ENCODE measurements at places on chromosomes 1 and 21.

- DNase-seq = no peak
Observed at GRCh38 chr1:7013833-7014639, 228.8 kb downstream of the CAMTA1 start.

- no peak for DNase-seq
Observed at GRCh38 chr1:57824535-57824934, 400.7 kb upstream of the DAB1 start.

GRCh38 chr1:238664139-238664538, 722.2 kb upstream of the CHRM3 start:
- DNase-seq = no peak

DNA sequence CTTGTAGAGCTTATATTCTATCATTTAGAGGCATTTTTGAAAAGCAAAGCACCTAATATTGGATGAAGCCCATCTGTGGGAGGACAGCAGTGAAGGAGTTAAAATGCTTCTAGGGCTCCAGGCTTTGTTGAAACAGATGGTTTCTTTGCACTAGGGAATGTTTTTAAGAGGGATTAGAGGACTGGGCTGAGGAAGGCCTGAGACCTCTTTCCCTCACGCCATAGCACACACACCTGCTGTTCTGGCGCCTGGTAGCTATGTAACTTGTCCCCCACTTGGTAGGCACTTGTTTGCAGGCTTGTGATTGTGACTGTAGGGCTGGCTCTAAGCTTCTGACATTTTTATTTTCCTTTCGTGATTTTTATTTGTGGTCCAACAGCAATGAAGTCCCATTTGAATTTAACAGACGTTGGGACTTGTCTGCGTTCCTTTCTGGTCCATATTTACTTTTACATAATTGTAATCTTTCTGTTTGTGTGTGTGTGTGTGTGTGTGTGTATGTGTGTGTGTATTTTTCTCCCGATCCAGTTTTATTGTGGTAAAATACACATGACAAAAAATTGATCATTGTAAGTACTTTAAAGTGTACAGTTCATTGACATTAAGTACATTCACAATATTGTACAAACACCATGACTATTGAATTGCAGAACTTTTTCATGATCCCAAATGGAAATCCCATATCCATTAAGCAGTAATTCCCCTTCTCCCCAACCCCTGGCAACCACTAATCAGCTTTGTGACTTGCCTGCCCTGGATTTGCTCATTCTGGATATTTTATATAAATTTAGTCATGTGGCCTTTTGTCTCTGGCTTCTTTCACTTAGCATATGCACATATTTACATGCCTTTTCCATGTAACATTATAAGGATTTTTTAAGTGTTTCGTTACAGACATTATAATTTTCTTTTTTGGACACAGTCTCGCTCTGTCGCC, 33.5 kb upstream of the MACF1 start:
- no peak for DNase-seq

DNA sequence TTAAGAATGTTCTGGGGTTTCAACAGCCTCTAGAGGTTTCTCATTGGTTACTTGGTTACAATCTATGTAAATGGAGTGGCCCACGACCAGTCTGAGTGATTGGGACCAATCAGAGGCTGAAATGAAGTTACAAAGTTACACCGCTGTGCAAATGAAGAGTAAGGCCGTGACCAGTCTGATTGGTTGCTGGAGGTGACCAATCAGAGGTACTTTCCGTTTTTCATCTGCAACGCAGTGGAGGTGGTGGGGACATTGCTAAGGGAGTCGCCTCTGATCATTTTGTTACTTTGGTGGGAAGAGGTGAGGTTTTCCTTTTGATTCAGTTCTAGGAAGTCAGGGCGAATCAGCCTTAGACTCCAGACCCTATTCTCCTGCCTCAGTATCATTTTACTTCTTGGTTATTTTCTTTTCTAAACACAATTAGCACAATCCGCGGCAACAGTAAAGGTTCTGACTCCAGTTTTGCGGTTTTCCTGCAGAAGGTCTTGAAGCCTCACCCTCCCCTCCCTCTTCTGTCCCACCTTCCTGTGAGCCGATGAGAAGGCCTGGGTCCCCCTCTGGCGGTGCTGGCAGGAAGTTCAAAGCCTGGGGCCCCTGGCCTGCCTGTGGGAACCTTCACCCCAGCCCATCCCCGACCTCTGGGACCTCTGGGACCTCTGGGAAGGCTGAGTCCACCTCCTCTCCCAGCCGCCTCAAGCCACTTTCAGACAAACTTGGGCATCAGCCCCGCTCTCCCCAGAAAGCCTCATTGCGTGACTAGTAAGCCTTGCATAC, 38.7 kb upstream of the TTC34 start:
- DNase-seq = peak; percentile 72

DNA sequence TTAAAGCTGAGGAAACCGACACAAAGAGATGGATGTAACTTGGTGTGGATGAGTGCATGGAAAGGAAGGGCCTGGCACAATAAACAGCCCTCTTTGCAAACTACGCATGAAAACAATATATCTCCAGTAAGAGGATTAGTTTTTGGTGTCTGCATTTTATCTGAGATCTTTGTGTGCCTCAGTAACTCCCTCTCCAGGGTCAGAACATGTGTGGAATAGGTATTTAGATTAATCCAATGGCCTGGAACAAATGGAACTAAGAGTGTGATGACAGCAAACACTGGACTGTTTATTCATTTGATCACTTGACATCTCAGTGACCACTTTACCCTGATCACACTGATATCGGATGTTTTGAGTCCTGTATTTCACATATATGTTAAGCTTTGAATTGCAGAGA, 45.3 kb downstream of the AKNAD1 start:
- no peak for DNase-seq

DNA sequence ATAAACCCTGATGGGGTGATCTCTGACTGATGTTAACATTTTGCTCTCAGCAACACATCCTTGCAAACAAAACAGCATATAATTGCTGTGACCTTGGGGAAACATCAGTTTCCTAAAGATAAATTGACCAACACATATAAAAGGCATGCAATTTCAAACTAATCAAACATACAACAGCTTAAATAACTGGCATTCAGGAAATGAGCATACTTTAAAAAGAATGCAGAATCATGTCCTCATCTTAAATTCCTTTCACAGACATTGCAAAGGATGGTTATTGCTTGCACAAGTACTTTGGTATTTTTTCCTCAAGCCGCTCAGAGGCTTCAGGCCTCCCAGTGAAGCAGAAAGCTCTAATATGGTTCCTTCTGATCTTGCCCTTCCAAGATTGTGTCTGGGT, 53.4 kb upstream of the RGS18 start:
- DNase-seq = no peak

DNA sequence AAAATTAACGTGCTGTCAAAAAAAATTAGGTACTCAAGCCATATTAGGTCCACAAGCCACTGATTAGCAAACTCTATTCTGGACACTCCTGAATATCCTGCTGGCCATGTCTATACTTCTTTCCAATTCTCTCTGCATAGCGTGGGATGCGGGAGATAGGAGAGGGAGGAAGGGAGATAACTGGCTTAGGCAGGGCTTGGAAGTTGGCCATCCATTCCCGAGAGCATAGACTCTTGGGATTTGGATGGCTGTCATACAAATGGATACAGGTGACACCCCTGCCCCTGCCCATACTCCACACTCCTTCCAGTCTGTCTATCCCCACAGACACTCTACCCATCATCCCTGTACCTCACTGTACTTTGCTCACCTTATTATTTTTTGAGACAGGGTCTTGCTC, 2.3 kb upstream of the PRELP start:
- no peak for DNase-seq

DNA sequence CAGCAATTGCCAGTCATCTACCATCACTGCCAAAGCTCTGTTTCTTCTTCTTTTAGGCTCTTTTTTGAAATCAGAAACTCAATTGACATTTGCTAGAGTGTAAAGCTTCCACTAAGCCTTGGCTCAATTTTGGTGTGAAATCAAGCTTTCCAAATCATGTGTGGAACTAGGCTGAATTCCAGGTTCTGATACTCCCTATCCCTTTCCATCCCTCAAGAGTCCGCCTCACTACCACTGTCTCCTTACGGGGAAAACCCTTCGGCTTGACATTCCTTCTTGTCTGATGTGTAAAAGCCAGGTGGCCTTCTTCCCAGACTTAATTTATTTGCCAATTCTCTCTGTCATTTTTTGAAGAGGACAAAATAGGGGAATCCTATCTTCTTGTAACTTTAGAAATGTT, 47.2 kb upstream of the PRMT6 start:
- no peak for DNase-seq

GRCh38 chr1:7585216-7585907, 185.7 kb upstream of the VAMP3 start:
- DNase-seq = peak; percentile 26

GRCh38 chr1:2466958-2467554, 9.0 kb upstream of the PLCH2 start:
- DNase-seq = no peak

DNA sequence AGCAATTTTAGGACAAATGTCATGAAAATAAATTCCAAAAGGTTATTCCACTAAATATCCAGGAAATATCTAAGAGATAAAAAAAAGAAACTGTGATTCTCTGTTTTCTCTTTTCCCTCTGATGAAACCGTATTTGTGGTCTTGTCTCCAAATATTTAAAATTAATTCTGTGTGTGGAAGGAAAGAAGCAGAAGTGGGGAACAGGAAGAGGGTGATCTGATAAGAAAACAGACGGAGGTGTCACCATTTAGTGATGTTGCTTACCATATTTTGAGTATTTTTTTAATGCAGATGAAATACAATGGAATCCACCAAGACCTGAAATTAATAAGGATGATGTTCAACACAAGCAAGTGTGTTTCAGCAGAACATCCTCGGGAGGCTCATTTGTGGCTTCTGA, 29.6 kb downstream of the CLCA1 start:
- no peak for DNase-seq

DNA sequence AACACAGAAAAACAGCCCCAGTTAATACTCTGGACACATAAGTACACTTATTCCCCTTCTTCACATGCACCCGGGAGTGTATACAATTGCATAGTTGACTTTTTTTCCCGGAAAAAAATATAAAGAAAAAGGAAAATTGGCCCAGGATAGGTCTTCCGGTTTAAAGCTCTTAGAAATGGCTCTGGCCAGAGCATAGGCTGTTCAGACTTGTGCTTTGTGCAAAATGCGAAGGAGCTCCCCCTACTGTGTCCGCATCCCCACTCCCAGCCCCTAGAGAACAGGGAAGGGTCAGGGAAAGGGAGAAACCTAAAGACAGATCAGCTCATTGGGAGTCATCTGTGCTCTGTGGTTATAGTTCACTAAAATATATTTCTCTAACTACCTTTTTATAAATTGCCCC, 5.5 kb upstream of the MTMR11 start:
- DNase-seq = no peak

DNA sequence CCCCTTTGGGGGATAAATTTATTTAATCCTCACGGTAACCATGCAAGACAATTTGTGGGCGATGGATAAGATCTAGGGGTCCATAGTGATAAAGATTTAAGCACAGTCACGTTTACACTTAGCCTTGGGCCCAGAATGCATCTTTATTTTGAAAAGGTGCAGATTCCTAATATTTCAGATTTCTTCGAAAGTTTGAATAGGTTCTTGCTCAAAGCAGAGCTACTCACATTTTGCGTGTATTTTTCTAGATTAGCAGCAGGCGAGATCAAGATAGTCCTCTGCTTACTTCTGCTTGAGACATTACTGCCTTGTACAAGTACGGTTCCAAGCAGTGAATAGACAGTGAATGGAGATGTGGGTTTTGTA, 647 bp downstream of the TSEN15 start:
- no peak for DNase-seq

- DNase-seq = peak; percentile 26
Observed at GRCh38 chr1:160519642-160520435, 3.2 kb downstream of the SLAMF6 start.

DNA sequence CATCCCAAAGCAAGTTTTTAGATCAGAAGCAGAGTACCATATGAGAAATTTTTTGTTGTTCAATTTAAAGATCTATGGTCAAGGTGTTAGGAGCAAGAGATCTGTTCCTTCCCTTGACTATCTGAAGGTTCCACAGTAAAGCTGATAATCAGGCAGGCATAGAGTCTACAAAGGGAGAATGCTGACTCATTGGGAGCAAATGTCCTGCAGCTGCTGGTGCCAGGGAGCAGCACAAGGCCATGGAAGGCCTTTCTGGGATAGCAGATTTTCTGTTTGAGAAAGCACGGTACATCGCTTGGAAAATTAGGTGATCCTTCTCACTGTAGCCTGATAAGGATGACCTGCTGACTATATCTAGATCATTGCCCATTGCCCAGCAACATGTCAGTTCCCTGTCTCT, 210.1 kb upstream of the C1orf87 start:
- DNase-seq = no peak

DNA sequence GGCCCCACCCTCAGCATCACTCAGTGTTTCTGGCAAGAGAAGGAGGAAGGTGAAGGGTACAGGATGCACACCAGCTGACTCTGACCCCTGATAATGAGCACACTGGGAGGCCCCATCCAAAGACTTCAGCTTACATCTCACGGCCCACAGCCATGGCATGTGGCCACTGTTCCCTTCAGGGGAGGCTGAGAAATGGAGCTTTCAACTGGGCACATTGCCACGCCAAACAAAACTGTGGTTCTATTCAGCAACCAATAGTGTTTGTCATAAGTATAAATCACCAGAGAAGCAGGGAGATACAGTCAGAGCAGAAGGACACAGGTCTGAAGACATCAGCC, 12.7 kb upstream of the TRAF3IP3 start:
- no peak for DNase-seq

GRCh38 chr1:239253032-239253431, 133.3 kb upstream of the CHRM3 start:
- DNase-seq = no peak

- no peak for DNase-seq
Observed at GRCh38 chr1:214844319-214844718, 238.2 kb upstream of the KCNK2 start.

GRCh38 chr1:38102636-38103035, 56.0 kb upstream of the POU3F1 start:
- no peak for DNase-seq

GRCh38 chr1:162361349-162361748, 15.3 kb downstream of the SPATA46 start:
- DNase-seq = no peak

- DNase-seq = peak; percentile 58
Observed at GRCh38 chr21:33976082-33977016, 60.7 kb upstream of the ATP5PO start.

DNA sequence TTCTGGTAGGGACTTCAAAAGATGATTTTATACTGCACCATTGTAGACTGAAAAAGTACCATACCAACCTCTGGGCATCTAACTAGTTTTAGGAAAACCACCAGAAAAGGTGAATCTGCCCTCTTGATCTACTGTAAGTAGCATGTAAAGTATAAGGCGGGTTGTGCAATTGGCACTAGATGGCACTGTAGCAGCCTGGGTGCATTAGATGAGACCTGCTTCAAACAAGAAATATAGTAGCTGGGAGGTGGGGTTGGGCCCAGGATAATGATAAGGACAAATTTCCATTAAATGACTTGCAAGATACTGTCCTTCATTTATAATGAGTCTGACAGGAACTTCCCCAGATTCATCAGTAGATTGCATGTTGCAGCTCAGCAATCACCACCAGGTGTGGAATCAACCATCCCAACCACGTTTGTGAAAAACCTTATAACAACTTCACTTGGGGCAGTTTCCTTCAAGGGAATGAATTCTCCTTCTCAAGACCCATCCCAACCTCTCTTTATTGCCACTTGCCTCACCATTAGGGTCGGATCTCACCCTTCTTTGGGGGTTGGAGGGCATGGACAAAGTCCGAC, 37.3 kb upstream of the IL10 start:
- DNase-seq = no peak

- DNase-seq = no peak
Observed at GRCh38 chr1:37038227-37039093, 4.1 kb upstream of the GRIK3 start.
